ENCODE measurements at places on chromosomes 5 and 9.

- DNase-seq: no peak
Observed at GRCh38 chr9:123964761-123965160, 34.8 kb upstream of the DENND1A start.

GRCh38 chr5:150612405-150612804 lies 28.1 kb upstream of the SYNPO start:
- DNase-seq: peak; percentile 30

- no peak for DNase-seq
Observed at GRCh38 chr9:83419961-83420360, 118.2 kb downstream of the FRMD3 start.

DNA sequence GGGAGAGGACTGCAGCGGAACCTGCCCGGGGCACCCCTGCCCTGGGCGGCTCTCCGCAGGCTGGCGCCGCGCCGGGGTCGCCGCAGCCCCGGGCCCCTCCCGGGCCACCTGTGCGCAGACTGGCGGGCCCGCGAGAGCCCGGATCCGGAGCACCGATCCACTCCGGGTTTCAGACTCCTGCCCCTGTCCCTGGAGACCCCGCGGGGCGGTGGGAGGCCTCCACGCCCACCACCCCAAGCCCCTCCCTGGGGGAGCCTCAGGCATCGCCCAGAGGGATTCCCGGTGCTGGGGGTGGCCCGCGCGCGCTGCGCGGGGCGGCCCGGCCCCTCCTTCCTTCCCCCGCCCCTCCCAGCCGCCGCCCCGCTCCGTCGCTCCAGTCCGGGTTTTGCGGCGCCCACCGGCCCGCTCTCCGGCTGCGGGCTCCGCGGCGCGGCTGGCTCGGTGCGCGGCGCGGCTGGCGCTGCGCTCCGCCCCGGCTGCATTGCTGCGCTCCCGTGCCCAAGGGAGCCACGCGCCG lies at the start of gene UNC5A:
Gene UNC5A, plus strand, starts transcription at position 479 of the 517 bp plus-strand sequence. CDS start 192 bp downstream, outside the sequence.
- peak; percentile 65 for DNase-seq

GRCh38 chr9:123450098-123450770 lies 94.2 kb downstream of the CRB2 start:
- DNase-seq: no peak

DNA sequence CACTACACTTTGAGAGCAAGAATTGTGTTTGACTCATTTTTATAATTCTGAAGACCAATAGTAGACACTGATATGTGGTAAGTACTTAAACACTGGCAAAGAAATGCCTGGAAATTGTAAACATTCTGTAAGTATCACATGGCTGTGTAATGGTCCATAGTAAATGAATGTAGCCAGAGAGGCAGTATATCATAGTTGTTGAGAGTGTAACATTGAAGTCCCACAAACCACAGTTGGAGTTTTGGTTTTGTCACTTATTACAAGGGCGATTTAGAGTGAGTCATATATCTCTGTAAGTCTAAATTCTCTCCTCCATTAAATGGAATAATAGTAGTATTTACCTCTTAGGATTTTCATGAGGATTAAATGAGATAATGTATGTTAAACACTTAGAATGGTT lies 181.1 kb upstream of the MEF2C start:
- no peak for DNase-seq

GRCh38 chr5:61303346-61303745 lies 28.7 kb upstream of the ZSWIM6 start:
- DNase-seq: no peak

DNA sequence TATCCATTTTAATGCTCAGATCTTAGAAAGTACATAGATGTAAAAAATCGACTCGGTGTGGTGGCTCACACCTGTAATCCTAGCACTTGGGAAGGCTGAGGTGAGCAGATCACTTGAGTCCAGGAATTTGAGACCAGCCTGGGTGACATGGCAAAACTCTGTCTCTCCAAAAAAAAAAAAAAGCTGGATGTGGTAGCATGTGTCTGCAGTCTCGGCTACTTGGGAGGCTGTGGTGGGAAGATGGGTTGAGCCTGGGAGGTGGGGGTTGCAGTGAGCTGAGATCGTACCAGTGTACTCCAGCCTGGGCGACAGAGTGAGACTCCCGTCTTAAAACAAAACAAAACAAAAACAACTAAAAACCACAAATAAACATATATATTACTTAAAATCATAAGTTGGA lies 61.4 kb downstream of the RASA1 start:
- no peak for DNase-seq

DNA sequence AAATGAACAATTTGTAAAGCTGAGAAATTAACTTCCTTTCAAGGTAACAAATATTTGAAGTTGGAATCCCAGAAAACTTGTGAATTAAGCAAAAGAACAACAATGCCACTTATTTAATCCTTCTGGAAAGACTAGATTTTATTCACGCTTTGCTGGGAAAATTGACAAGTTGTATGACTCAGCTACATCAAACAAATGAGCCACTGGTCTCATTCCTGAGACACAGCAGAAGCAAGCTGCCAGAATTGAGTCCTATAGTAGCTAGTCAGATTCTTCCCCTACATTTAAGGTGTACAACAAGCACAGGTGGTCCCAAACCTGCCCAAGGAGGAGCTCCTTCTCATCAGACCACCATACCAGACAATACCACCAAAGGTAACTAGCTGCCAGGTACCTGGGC lies 280.7 kb downstream of the SPOCK1 start:
- DNase-seq: no peak

- no peak for DNase-seq
Observed at GRCh38 chr5:176844281-176844680, 33.9 kb downstream of the UNC5A start.

- no peak for DNase-seq
Observed at GRCh38 chr5:922436-923280, 30.0 kb downstream of the TRIP13 start.

DNA sequence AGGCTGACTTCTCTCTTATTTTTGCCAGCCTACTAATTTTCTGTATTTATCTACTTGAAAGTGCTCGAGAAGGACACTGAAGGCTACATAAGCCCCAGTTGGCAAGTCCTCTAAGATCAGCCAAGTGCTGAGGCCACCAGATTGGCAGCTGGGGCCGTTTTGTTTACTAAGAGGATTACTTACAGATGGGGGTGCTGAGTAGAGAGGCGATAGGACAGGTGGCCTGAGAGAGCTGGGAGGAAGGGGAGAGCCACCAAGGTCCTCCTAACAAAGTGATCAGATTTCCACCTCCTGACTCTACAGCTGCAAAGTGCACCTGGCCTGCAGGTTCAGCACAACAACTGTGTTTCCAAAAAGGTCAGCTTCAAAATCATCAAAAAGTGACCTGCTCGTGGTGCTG lies 32.9 kb downstream of the FRMD3 start:
- DNase-seq: no peak

- DNase-seq: no peak
Observed at GRCh38 chr5:1441166-1441865, 3.9 kb downstream of the SLC6A3 start.

GRCh38 chr5:141811287-141812155 lies 66.7 kb downstream of the PCDH1 start:
- DNase-seq: no peak

- no peak for DNase-seq
Observed at GRCh38 chr9:98644011-98644410, 64.7 kb downstream of the GABBR2 start.

DNA sequence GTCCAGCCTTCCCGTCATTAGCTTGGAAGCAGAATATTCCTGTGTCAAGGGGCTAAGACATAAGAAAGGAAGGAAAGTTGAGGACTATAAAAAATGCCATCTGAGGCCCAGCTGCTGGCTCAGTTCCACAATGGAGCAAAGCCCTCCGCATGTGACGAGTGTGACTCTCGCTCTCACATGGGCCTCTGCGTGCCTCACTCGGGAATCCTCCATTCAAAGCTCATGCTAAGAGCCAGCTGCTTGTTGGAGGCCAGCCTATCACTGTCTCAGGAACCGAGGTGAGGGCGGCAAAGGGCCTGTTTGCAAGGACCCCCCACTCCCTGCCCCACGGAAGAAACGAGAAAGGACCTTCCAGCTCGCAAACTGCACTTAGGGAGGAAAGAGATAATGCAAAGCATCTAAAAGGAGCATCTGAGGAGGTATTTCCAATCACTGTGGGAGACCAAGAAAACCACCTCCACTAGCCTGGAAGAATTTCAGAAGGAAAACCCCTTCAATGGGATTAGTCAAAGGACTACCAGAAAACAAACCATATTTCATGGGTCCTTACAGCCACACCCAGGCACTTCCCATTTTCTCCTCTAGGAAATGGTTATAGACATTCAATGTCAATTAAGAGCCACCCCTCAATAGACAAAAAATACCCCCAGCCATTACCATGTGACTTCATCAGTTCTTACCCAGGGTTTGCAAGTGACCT lies 95.3 kb downstream of the PRRT1B start:
- no peak for DNase-seq

DNA sequence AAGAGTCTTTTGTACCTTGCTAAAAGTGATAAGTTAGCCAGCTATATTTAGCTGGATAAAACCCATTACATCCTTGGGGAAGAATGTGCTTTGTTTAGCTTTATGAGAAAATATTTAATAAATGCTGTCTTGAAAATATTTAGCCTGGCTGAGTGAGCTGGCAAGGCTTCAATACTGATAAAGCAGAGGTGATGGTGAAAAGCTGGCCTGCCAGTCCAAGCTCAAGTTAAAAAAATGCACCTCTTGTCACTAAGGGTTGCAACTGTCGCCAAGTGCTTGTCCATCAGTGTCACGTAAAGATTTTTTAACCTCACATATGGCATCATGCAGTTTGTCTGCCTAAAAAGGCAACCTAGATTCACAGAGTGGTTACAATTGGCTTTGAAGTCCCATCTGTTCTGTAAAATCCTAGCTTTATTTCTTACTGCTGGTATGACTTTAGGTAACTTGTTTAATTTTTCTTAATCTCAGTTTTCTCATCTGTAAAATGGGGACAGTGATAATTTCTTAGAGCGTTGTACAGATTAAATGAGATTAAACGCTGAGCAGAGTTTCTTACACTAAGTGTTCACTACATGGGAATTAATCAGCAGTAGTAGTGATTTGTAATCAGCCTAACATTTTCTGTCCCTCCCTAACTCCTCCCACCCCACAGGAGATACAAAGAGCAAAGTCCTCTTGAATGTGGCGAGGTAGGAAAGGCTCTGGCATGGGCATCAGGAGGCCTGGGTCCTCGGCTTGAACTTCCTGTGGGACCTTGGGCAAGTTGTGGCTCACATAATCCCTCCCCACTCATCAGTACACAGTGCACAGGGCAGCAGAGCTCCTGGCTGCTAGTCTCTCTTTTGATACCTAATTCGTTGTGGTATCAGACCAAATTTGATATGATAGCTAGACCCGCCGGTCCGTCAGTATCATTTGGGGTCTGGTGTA lies 48.7 kb downstream of the PIK3R1 start:
- no peak for DNase-seq

DNA sequence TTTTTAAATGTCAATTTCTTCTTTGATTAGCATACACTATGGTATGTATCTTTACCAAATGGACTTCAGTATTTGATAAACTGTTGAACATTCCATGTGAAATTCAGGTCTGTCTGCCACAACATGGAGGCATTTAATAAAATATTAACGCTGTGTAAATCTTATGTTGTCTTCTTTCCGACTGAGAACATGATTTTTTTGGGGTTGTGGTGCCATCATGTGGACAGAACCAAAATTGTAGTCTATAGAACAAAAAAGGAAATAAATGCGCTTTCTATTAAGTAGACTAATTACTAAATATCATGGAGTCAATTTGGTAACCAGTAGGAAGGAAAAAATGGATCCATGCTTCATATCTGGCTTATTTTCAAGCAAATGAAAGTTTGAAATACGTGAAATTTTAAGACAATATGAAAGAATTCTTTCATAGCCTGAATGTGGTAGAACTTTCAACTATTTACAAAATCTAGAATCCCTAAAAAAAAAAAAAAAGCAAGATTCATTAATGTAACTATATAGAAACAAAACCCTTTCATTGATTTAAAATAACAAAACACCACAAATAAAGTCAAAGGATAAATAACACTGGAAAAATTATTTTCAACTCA lies 2.8 kb upstream of the PLK2 start:
- peak; percentile 43 for DNase-seq

- no peak for DNase-seq
Observed at GRCh38 chr5:39176759-39177630, 42.4 kb downstream of the FYB1 start.
